ENCODE measurements at places on chromosomes 2 and 18.

- DNase-seq, result peak; percentile 44
These were observed 4.6 kb upstream of the ST6GAL2 start for GRCh38 chr2:106890606-106891005.

DNA sequence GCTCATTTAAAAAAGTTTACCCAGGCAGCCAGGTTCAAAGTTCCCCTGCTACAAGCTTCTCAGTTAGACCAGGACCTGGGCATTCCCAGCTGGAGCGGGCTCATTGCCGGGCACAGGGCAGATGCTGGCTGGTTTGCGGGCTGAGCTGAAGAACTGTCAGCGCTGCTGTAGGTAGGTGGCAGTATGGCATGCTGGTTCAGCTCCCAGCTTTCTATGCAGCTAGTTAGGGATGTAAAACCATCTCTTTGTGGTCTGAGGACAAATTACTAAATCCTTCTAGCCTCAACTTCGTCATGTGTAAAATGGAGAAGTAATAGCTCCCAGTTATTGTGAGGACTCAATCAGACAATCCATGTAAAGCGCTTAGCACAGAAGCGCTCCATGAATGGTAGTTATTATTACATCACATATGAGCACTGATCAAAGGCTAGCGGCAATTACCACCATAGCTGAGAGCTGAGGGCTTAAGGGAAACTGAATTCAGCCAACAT, 2.4 kb upstream of the LDLRAD4 start:
- peak; percentile 88 for DNase-seq

GRCh38 chr18:66222174-66222573, 381.7 kb downstream of the CDH19 start:
- no peak for DNase-seq

GRCh38 chr2:127897531-127898211, 11.9 kb upstream of the AMMECR1L start:
- no peak for DNase-seq

DNA sequence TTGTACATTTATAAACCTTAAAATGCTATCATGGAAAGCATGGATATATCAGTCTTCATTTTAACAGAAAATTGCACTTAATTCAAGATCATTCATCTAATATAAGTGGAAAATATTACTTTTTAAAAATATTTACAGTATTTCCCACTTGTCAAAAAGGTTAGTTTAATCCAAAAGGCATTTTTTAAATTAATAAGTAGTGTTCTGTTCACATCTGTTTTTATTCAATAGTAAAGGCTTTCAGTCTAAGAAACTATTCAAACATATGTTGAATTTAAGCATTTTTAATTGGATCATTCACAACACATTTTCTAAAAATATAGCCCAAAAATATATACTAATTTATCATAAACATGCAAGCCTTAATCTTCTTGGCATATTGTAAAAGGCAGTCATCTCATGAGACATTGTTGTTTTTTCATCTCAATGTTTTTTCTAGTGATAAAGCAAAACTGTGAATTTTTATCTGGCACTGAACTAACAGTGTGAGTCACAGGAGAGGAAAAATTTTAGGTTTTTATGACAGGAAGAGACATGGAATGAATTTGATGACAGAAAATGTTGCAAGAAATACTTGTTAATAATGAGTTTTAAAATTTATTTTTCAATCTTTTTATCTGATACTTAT, 1642.5 kb upstream of the TMEFF2 start:
- DNase-seq, result no peak

GRCh38 chr2:216083464-216084281, 2.0 kb downstream of the TMEM169 start:
- DNase-seq, result peak; percentile 58

GRCh38 chr2:37506407-37507050, 162.1 kb downstream of the QPCT start:
- DNase-seq, result no peak

- no peak for DNase-seq
These were observed 100.7 kb upstream of the ID2 start for GRCh38 chr2:8581234-8581561.

DNA sequence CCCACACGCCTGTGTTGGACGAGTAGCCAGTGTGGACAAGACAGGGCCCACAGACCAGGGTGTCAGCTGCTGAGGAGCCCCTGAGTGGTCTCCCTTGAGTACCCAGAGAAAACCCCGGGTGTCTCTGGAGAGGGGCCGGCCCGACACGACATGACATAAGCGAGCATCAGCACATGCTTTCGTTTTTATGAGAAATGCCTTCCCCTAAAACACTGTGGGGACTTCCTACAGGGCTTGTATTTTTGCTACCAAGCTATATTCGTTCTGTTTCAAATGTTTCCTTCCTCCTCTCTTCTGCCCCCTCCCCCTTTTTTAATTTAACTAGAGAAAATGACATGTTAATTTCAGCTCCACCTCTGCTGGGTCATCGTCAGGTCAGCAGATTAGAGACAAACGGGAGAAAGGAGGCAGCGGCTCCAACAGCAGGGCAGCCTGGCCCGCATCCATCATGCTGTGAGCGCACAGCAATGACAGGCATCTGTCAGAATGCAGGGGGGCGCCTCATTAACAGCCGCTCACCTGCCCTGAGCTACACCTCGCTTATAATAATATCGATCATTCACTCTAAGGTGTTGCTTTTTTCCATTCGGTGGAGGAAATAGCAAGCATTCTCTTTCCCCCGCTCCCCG, 286.2 kb downstream of the ZNF516 start:
- DNase-seq, result no peak

GRCh38 chr2:197850882-197851450, 46.6 kb downstream of the PLCL1 start:
- DNase-seq, result no peak

GRCh38 chr2:8767324-8767723, 70.1 kb downstream of the KIDINS220 start:
- no peak for DNase-seq

DNA sequence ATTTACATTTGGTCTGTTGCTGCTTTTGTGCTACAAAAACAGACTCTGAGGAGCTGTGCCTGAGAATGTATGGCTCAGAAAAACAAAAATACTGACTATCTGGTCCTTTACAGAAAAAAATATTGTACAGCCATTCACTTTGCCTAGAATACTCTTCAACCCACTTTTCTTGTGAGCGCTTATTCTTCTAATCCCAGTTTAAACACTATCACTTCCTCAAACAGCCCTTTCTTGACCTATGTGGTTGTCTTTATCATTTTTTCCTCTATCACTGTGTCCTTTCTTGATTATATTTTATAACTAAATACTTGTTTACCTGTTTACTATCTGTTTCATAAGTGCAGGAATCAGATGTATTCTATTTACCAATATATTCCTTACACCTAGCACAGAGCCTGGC, 33.5 kb downstream of the CUL3 start:
- DNase-seq, result no peak

DNA sequence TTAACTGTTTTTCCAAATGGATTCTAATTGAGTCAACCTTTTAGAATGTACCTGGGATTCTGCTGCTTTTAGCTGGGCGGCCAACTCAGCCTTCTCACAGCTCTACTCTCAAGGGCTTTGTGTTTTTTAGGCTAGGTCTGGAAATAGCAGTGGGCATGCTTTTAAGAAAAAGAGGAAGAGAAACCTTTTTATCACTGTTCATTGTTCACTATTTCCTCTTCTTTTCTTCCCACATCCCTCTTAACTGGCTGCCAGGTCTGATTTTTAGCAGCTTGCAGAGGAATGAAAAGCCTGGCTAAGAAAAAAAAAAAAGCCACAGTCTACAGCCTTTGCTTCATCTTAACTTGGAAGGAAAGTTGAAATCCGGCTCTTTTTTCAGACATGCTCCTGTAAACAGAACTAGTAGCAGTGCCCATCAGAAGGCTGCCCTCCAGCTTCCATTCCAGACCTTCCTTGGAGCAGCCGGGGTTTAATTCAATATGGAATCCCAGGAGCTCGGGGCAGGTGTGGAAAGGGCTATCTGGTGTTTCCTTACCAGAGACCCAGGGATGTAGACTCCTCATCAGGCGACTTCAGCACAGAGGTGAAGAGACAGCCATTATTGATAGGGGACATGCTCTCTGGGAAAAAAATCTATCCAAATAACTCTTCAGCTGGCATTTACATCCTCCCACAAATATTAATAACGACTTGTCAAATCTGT, 230.7 kb downstream of the MYO3B start:
- DNase-seq, result no peak

- DNase-seq, result no peak
These were observed 63.3 kb upstream of the EFEMP1 start for GRCh38 chr2:55986700-55987440.

DNA sequence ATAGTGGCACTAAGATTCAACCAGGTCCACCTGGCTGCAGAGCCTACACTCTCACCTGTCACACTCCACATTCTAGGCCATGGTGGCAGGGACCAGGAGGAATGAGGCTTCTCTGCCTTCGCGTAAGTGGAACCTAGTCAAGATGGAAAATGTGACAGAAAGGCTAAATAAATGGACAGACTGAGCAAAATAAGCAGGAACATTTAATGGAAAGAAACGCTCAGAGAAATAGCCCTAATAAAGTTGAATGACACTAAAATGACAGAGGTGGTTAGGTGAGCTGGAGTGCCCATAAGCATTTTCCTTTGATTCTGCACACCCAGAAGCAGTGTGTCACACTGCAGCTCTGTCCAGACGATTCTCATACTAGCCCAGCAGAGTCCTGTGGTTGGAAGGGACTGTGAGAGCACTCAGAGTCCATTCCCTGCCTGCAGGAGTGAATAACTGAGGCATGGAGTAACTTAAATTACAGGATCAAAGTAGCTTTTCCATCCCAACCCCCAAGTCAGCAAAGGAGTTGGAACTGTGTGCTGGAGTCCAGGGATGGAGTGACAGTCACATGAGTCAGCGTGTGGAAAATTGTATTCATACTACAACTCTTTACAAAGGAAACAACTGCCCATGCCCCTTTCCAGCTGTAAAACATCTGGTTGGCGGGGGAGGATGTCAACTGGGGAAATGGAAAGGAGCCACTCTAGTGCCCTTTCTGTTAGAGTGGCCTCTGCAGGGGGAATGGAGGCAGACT, 105.4 kb upstream of the LGALSL start:
- DNase-seq, result no peak

- DNase-seq, result no peak
These were observed 137.5 kb downstream of the CTIF start for GRCh38 chr18:48676346-48676745.

GRCh38 chr18:23284629-23285028, 149.3 kb downstream of the CABLES1 start:
- no peak for DNase-seq

DNA sequence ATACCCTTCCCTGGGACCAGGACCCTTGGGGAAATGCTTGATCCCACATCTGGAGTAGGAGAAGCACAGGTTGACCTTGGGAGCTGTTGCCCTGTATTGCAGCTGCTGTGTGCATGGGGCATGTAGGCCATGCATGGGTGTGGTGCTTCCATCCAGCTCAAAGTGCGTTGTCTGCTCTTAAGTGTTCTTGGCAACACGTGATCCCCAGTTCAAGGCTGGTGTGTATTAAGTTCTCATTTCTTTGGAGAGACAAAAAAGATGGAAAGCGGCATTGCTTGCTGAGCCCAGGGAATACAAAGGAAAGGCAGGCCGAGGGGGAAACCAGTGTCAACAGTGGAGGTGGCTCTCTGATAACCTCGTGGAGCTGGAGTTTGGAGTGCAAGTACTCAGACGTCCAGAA, 110.7 kb downstream of the RTP5 start:
- DNase-seq, result no peak

GRCh38 chr2:11996618-11997017, 250.2 kb downstream of the LPIN1 start:
- DNase-seq, result no peak

GRCh38 chr2:126719833-126720351, 63.9 kb downstream of the GYPC start:
- DNase-seq, result no peak

DNA sequence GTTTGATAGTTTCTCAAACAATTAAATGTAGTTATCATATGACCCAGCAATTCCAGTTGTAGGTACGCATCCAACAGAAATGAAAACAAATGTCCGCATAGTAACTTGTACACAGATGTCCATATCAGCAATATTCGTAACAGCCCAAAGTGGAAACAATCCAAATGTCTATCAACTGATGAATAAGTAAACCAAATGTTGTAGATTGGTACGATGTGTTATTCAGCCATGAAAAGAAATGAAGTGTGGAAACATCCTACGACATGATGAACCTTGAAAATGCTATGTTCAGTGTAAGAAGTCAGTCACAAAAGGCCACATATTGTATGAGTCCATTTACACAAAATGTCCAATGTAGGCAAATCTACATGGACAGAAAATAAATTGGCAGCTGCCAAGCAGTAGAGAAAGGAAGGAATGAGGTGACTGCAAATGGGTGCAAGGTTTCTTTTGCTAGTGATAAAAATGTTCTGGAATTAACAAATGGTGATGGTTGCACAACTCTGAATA, 26.9 kb downstream of the GAREM1 start:
- DNase-seq, result no peak

DNA sequence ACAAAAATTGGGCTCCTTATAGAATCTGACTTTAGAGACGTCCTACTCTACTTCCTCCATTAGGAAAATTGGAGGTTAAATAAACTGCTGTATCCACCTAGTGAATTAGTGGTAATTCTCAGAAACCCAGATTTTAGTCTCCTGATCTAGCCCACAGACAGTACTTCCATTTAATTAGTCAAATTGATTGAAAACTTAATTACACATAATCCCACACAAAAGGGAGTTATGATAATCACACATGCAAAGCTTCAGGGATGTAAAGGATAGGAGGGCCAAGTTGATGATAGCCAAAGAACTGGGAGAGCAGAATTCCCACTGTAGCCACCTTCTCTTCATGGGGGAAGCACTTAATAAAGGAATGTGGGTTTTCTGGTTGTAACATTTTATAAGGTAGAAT, 471.9 kb downstream of the TMEM182 start:
- DNase-seq, result no peak

DNA sequence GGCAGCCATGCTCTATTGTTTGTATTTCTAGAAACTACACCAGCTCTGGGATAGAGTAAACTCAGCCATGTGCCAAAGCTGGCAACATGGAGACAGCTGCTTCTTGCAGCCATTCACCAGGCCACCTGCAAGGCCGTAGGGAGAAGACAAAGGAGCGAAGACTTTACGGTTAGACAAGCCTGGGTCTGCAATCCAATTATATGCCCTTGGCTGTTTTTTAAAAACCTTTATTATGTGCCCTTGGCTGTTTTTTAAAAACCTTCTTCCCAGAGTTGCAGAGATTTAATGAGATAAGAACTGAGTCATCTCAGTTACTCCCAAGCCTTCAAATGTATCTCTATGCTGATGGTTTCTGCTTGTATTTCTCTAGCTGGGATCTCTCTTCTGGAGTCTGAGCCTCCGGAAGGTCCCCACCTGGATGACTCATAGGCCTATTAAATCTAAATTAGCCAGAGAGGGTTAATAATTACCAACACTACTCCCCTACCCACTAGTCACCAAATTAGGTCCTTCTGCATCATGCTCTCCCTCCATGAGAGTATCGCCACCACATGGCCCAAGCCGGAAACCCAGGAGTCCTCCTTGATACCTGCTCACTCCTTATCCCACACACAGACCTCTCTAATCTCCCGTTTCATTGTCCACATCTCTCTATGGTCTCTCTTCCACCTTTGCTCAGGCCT, 17.5 kb upstream of the DPP4 start:
- no peak for DNase-seq

GRCh38 chr2:142104134-142104758, 26.6 kb downstream of the LRP1B start:
- no peak for DNase-seq

GRCh38 chr2:236177604-236177966, 9.4 kb upstream of the GBX2 start:
- no peak for DNase-seq
